ENCODE measurements at places on chromosomes 6 and 20. TPM values are rescaled to one million over a fixed set of nuclear protein-coding genes. Genes with fewer than 3 reads are reported as not detected.

DNA sequence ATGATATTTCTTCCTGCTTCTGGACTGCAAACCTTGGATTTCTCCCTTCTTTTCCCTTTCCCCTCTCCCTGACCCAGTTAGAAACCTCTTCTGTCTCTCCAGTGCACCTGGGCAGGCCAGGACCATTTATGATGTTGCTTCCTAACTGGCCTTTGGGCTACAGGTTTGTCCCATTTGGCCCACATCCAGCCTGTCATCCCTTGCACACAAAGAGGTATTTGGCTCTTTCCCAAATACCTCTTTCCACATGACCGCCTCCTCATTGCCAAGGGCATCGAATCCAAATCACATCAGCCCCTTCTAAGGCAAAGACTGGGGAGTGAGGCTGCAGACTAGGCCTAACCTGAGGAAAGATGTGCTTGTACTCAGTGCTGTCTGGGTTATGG, 13.6 kb downstream of the FGD2 start:
- no peak for DNase-seq

GRCh38 chr20:64015635-64016034, 20.3 kb upstream of the C20orf204 start:
- DNase-seq, result no peak

Gene DOK5
- total RNA-seq, result not detected

Gene CLPSL2
- total RNA-seq, result not detected

DNA sequence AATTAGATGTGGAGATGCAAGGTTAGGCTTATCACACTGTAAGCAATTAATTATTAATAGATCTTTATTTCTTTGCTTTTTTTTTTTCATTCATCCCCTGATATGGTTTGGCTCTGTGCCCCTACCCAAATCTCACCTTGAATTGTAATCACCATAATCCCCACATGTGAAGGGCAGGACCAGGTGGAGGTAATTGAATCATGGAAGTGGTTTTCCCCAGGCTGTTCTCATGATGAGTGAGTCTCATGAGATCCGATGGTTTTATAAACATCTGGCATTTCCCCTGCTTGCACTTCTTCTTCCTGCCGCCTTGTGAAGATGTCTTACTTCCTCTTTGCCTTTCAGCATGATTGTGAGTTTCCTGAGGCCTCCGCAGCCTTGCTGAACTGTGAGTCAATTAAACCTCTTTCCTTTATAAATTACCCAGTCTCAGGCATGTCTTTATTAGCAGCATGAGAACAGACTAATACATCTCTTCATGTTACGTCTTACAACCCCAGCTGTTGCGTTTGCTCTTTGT, 333.8 kb downstream of the CDH26 start:
- no peak for DNase-seq

DNA sequence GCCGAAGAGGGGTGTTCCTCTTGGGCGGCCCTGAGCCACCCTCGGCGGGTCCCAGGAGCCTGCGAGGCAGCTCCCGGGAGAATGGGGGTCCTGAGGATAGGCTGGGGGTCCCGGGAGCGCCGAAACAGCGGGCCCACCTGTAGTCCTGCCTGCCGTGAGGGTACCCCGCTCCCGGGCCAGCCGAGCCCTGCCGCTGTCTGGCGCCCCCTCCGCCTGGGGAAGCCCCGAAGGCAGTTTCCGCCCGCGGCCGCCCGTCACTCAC, 280 bp downstream of the SPATA2 start:
- DNase-seq, result no peak

Gene TULP1
- total RNA-seq, result not detected

Gene GPLD1
- total RNA-seq, result 0.58 TPM

DNA sequence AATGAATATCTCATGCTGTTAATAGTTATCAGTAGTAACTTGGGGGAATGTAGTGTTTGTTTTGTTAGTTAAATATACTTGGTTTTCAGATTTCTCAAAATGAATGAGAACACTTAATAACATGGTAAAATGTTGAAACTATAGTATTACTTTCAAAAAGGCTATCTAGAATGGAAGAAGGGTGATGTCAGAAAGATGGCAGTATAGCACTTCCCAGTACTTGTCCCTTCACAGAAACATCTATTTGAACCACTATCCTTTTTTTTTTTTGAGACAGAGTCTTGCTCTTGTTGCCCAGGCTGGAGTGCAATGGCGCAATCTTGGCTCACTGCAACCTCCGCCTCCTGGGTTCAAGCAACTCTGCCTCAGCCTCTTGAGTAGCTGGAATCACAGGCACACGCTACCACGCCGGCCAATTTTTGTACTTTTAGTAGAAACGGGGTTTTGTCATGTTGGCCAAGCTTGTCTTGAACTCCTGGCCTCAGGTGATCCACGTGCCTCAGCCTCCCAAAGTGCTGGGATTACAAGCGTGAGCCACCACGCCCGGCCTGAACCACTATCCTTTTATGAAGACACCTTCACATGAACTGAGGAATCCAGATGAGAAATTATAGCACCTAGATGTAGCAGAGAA, 4.7 kb upstream of the ECHDC1 start:
- no peak for DNase-seq

DNA sequence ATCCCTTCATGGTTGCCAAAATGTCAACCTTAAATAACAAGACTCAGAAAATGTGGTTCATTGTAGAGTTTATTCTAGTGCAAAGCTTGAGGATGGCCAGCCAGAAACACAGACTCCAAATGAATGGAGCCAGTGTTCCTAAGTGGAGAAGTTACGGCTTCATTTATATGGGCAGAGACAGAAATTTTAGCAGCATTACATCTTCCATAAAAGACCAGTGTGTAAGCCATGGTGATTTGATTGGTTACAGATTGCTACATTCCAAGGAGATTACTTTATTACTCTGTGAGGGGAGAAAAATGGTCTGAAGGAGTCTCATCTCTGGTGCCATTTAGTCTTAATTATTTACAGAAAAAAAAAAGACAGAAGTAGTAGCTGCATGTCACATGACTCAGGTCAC, 97.8 kb downstream of the OTOR start:
- DNase-seq, result no peak

GRCh38 chr6:18243302-18243893, 20.9 kb downstream of the DEK start:
- DNase-seq, result no peak

- DNase-seq, result no peak
Observed at GRCh38 chr6:139308936-139309603, 17.3 kb upstream of the TXLNB start.

- DNase-seq, result no peak
Observed at GRCh38 chr20:1871807-1872458, 23.3 kb upstream of the SIRPA start.

DNA sequence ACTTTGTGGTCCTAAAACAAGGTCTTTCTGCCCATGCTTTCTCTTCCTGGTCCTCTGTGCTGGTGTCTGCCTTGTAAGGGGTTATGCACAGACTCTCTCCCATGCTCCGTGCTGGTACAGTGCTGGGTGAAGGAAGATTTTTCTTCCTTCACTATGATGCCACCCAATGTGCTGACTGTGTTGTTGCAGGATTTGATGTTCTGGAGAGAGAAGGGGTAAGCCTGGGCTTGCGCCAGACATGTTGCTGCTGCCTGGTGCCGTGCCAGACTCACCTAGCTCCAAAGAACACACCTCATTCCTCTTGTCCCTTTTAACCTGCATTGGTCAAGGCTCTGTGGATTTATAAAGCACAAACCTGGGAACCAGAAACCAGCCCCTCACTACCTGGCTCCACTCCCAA, 28.4 kb upstream of the ARMH2 start:
- no peak for DNase-seq

- no peak for DNase-seq
Observed at GRCh38 chr6:38703949-38704590, 1.1 kb upstream of the GLO1 start.

- DNase-seq, result no peak
Observed at GRCh38 chr6:5705252-5705651, 301.5 kb downstream of the NRN1 start.

DNA sequence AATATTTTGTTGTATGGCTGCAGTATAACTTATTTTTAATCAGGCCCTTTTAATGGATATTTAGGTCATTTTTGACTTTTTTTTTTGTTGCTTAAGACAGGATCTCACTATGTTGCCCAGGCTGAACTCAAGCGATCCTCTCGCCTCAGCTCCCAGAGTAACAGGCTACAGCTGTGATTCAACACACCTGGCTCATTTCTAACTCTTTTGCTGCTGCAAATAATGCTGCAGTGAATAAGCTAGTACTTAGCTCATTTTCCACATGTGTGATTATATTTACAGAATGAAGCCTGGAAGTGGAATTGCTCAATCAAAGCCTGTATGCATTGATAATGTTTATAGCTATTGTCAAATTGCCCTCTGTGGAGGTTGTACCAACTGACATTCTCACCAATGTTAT, 1.1 kb downstream of the GTSF1L start:
- DNase-seq, result no peak

DNA sequence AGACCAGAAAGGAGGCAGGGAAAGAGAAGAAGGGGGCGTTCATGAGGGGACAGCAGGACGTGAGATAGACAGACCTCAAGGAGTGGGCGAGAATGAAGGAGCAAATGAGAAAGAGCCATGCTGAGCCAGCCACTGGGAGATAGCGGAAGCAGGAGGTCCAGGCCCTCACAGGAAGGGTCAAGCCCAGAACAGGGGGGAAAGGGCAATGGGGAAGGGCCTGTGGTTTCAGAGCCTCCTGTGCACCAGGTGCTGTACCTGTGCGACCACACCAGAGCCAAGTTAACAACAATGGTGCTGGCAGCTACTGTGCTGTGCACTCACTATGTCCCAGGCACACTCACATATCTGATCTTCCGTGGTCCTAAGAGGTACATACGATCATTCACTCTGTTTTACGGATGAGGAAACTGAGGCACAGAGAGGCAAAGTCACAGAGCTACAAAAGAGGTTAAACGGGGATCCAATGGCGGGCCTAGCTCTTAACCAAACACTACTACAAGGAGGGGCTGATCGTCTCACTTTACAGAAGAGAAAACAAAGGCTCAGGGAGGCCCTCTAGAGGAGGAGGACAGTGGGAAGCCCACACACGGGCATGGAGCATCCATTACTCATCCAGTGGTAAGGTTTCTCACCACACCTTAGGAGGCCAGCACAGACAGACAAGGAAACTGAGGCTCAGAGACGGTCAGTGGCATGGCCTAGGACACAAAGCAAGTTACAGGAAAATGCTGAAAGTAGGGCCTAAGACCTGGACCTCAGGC, 129.1 kb downstream of the PREX1 start:
- no peak for DNase-seq

DNA sequence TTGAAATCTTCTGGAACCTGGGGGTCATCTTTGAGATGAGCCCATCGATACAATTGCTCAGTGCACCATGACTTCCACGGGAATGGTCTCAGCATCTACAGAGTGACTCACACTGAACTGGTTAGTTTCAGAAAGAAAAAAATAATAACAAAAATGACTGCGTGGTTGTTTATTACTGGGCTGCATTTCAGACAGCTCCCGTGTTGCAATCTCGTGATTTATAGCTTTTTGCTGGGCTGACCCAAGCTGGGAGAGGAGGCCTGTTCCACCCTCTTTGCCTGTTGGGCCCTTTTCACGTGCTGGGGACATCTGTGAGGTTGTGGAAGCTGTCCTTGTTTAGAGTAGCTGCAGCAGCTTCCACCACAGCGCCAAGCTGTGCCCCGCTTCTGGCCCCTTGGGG, 225.5 kb downstream of the BMP7 start:
- DNase-seq, result no peak

GRCh38 chr6:140205795-140206593, 831.5 kb upstream of the CITED2 start:
- DNase-seq, result no peak

- no peak for DNase-seq
Observed at GRCh38 chr6:147137986-147138385, 66.2 kb upstream of the STXBP5 start.

Gene ALDH5A1
- 3.7 TPM for total RNA-seq

Gene WFDC12
- not detected for total RNA-seq

- DNase-seq, result no peak
Observed at GRCh38 chr6:35797837-35798526, 859 bp upstream of the CLPS start.

Gene CDH4
- 0.02 TPM for total RNA-seq

GRCh38 chr6:149128489-149129145, 188.9 kb upstream of the TAB2 start:
- peak; percentile 86 for DNase-seq

DNA sequence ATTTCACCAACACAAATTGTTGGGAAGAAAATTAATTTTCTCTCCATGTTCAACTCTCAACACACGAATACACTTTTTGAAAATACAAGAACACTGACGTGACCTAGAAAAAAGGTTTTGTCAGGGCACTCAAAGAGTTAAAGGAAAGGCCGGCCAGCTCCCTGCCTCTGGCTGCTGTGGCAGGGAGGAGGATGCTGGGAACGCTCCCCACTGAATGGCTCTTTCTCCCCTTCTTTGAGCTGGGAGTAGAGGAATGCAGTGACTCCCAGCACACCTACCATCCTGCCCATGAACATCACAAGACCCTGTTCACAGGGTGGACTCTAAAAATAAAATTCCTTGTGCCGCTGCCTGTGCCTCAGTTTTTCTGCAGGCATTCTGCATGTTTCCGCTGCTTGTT, 47.0 kb downstream of the MAP3K5 start:
- no peak for DNase-seq

- DNase-seq, result no peak
Observed at GRCh38 chr6:160972111-160972510, 19.5 kb upstream of the MAP3K4 start.

Gene TJAP1
- 41.8 TPM for total RNA-seq

Gene NOL4L
- total RNA-seq, result 18.3 TPM

Gene TAP2
- total RNA-seq, result 258 TPM

All from activated CD8-positive, alpha-beta memory T cell treated with anti-CD3 and anti-CD28 coated beads, Interleukin-2, amount 10 ng/mL, durations not matched to agents 7 days and 5 days (primary cell).